ENCODE measurements at places on chromosomes 5 and 9. TPM values are rescaled to one million over a fixed set of nuclear protein-coding genes. Genes with fewer than 3 reads are reported as not detected.

Gene GCNT4
- total RNA-seq: 0.19 TPM

Gene WDR55
- total RNA-seq: 28.5 TPM

Gene DMRT3
- 0.24 TPM for total RNA-seq

Gene ADAMTS16
- 3.4 TPM for total RNA-seq

Gene ELL2
- 82.5 TPM for total RNA-seq

Gene PCDHB11
- 2.0 TPM for total RNA-seq

Gene HAPLN1
- total RNA-seq: 35.6 TPM

Gene FAM169A
- 33.0 TPM for total RNA-seq

Gene ZNF483
- 0.77 TPM for total RNA-seq

Gene TSSK1B
- not detected for total RNA-seq

Gene CCDC192
- total RNA-seq: not detected

Gene SPINK13
- not detected for total RNA-seq

Gene PNPLA7
- total RNA-seq: 0.36 TPM

Gene SLCO6A1
- total RNA-seq: not detected

Gene NIPAL4
- 1.5 TPM for total RNA-seq

Gene PRDM12
- total RNA-seq: not detected

Gene WDR31
- total RNA-seq: 0.60 TPM

Gene DDX46
- total RNA-seq: 41.8 TPM

Gene CDHR2
- 0.12 TPM for total RNA-seq

Gene PTPRD
- total RNA-seq: 0.71 TPM

Gene TSLP
- not detected for total RNA-seq

Gene NOTCH1
- total RNA-seq: 22.2 TPM

Gene BARHL1
- not detected for total RNA-seq

Gene FRRS1L
- not detected for total RNA-seq

Gene SQSTM1
- total RNA-seq: 2,241 TPM

Gene PTPN3
- total RNA-seq: 7.8 TPM

Gene PFN3
- not detected for total RNA-seq

Gene DBH
- total RNA-seq: 0.02 TPM

Gene PLPP7
- total RNA-seq: 1.0 TPM

Gene HAND1
- total RNA-seq: not detected

Gene FOXD4
- total RNA-seq: 0.65 TPM

Gene SLC4A9
- not detected for total RNA-seq

Gene IGFBPL1
- total RNA-seq: 0.14 TPM

Gene QRFP
- not detected for total RNA-seq

Gene CSF1R
- 0.84 TPM for total RNA-seq

Gene PCDHGB3
- total RNA-seq: 0.81 TPM

Gene NR6A1
- 1.2 TPM for total RNA-seq

Gene DUSP1
- 58.2 TPM for total RNA-seq

Gene TAF11L5
- not detected for total RNA-seq

Gene MLANA
- total RNA-seq: not detected

Gene LHX2
- total RNA-seq: 10.9 TPM

Gene DDX4
- total RNA-seq: not detected

Gene PSIP1
- total RNA-seq: 128 TPM

Gene LCP2
- not detected for total RNA-seq

Gene LCN1
- 0.47 TPM for total RNA-seq

Gene F12
- total RNA-seq: 5.6 TPM
